ENCODE measurements at places on chromosomes 4 and X. TPM values are rescaled to one million over a fixed set of nuclear protein-coding genes. Genes with fewer than 3 reads are reported as not detected.

The NEIL3 gene
- total RNA-seq: 0.24 TPM

The NCAPG gene
- 0.74 TPM for total RNA-seq

The SPANXN4 gene
- not detected for total RNA-seq

The SLC10A4 gene
- total RNA-seq: not detected

The LRCH2 gene
- 8.4 TPM for total RNA-seq

The TMEM164 gene
- 12.5 TPM for total RNA-seq

The NPY2R gene
- 0.09 TPM for total RNA-seq

The GLRA2 gene
- not detected for total RNA-seq

The PITX2 gene
- total RNA-seq: 0.19 TPM

The RRH gene
- total RNA-seq: 0.28 TPM

The CXorf49 gene
- total RNA-seq: not detected

The FAM133A gene
- total RNA-seq: 0.10 TPM

All from posterior vena cava (tissue), 2 donors.